ENCODE measurements at places on chromosomes 2 and 18. TPM values are rescaled to one million over a fixed set of nuclear protein-coding genes. Genes with fewer than 3 reads are reported as not detected.

The ABCG8 gene
- total RNA-seq = not detected

DNA sequence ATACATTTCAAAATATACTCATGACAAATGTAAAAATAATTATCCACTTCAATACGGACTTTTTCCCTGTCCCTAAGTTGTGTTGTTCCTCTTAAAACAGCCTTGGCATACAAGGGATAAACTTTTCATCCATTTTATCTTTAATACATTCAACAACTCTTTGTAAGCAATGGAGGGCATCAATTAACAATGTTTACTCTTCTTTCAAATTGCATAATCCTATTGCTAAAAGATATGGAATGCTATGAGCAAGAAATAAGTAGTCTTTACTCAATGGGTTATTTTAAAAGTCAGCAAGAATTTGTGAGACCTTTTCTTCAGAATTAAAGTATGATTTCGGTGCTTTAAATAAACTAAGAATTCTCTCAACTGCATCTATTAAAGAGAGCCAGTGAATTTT, 41.9 kb downstream of the SCN9A start:
- no peak overlapping the region for H3K27ac ChIP-seq
- H3K4me3 ChIP-seq = no peak overlapping the region
- no peaks in the 10 kb centered on the region for H3K36me3 ChIP-seq
- no peaks in the 10 kb centered on the region for H3K4me1 ChIP-seq

The CYP26B1 gene
- total RNA-seq = not detected

- DNase-seq = no peak
- H3K4me3 ChIP-seq = no peak overlapping the region
- H3K4me1 ChIP-seq = peaks cover 15% of the 10 kb centered on the region
- H3K36me3 ChIP-seq = no peaks in the 10 kb centered on the region
- H3K27me3 ChIP-seq = no peaks in the 10 kb centered on the region
These were observed 112.7 kb upstream of the DLX2 start for GRCh38 chr2:172215172-172215935.

DNA sequence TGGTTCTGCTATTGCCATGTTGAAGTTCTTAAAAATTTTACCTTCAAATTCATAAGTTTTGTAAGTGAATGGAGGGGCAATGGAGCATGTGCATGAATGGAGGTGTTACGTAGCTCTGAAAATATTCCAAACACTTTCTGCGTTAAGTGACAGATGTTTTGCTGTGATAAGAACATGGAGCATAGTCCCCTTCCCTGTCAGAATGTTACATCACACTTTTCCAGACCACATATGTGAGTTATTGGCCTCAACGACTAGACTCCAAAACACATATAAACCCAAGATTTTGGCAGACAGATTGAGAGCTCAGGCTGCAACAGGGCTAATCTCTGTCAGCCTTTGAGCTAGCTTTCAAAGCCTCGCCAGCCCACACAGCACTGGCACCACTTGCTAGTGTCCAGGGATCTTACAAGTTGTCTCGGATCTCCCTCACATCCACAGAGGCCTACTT, 27.2 kb upstream of the MFSD6 start:
- no peaks in the 10 kb centered on the region for H3K27me3 ChIP-seq
- no peak overlapping the region for H3K27ac ChIP-seq
- H3K4me3 ChIP-seq = no peak overlapping the region
- no peaks in the 10 kb centered on the region for H3K36me3 ChIP-seq
- DNase-seq = no peak

GRCh38 chr2:125095826-125096225, 1070.7 kb downstream of the CNTNAP5 start:
- H3K27me3 ChIP-seq = no peaks in the 10 kb centered on the region
- no peaks in the 10 kb centered on the region for H3K36me3 ChIP-seq
- no peaks in the 10 kb centered on the region for H3K4me1 ChIP-seq

The SLC9A4 gene
- not detected for total RNA-seq

- H3K4me3 ChIP-seq = no peak overlapping the region
- H3K27me3 ChIP-seq = no peaks in the 10 kb centered on the region
- H3K27ac ChIP-seq = no peak overlapping the region
- peaks cover 5% of the 10 kb centered on the region for H3K4me1 ChIP-seq
- no peaks in the 10 kb centered on the region for H3K36me3 ChIP-seq
- no peak for DNase-seq
These were observed 66.6 kb upstream of the ZNF397 start for GRCh38 chr18:35174093-35174731.
